ENCODE measurements at places on chromosomes 5 and 9. TPM values are rescaled to one million over a fixed set of nuclear protein-coding genes. Genes with fewer than 3 reads are reported as not detected.

SVEP1 gene
- total RNA-seq: 0.66 TPM

PCDHGA11 gene
- total RNA-seq: 10.1 TPM

IFNB1 gene
- total RNA-seq: not detected

PCDHA4 gene
- total RNA-seq: 1.1 TPM

FRMPD1 gene
- total RNA-seq: not detected

CARD6 gene
- 21.1 TPM for total RNA-seq

SV2C gene
- not detected for total RNA-seq

ARRDC1 gene
- total RNA-seq: 24.2 TPM

FBP2 gene
- total RNA-seq: not detected

MARCHF11 gene
- total RNA-seq: not detected

BTNL9 gene
- total RNA-seq: 0.27 TPM

SLC36A3 gene
- total RNA-seq: not detected

ST8SIA4 gene
- total RNA-seq: 8.0 TPM

CER1 gene
- total RNA-seq: not detected

ROR2 gene
- total RNA-seq: not detected

SLC6A3 gene
- not detected for total RNA-seq

CLIC3 gene
- total RNA-seq: 0.90 TPM

ADAMTS16 gene
- total RNA-seq: not detected

CDH6 gene
- 10.6 TPM for total RNA-seq

Measured in endothelial cell of coronary artery (primary cell).